Hindlimb muscle (tissue), 1 donor: ENCODE measurements at places on chromosomes 3 and 15.
A peak's percentile ranks its signal among the peaks of the same experiment; 100 is the strongest.

GRCh38 chr3:16697443-16698147 lies 92.4 kb upstream of the DAZL start:
- DNase-seq = no peak

DNA sequence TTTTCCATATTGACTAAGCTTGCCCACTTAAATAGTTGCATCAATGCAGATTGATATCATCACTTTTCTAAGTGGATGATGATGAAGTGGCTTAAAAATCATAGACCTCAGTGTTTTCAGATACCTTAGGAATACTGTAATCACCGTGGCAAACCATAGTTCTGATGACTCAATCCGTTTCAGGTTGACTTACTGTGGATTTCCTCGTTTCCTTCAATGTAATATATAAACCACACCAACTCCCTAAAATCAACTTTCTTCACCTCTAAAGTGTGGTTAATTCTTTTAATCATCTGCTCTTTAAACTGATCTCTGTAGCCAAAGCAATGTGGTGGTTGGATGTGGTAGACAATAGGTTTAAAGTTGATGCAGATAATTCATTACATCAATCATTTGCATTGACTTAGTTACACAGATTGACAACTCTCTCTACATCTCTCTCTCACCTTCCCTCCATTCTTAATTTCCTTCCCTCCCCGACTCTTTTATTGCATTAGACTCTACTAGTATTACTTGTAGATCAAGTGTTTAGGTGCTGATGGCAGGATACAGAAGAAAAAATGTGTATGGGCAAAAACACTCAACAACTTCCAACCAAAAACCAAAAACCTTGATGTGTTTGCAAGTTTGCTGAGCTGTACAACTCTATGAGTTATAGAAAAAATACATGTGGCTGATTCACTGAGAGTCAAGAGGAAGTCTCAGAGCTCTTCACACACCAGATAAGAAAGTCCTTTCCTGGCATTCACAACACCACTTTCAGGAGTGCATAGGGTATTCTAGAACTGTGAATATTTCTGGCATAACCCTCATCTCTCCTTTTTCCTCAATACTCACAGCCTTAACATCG lies 243.5 kb downstream of the NFKBIZ start:
- no peak for DNase-seq

DNA sequence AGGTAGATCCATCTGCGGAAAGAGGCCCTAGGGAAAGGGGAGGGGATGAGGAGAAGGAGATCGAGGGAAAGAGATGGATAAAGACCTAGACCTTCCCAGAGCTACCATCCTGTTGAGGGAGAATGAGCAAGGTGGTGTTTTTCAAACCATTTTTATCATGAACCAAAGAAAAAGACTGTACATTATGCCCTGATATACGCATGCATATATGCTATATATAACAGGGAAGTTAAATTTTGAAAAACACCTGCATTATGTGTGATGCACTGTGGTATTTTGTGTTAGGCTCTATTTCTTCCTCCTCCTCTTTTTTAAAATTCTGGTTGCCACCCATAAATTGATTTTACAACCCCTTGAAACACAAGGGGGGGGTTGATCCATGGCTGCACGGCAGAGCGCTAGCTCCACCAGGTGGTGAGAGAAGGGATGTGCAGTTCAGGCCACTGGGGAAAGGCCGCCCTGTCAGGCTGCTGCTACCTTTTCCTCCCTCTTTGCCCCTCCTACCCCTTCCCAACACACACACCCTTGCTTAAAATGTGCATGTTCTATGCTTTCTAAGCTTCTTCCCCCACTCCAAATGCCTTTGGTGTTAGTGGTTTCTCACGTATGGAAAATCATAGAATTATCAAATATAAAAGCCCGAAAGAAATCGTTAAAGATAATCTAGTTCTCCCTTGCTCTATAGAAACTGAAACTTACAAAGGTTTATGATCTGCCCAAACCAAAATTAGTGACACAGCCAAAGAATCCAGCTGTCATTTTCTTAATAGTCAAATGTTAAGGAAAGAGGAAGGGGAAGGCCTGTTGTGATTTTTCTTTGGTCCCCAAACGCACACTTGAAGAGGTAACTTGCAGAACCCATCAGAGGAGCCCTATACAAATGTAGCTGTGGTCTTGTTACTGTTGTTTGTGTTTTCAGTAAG lies 262.0 kb upstream of the UMPS start:
- peak; percentile 43 for DNase-seq

GRCh38 chr3:183825456-183826161 lies at the start of gene MAP6D1:
Gene MAP6D1 (minus strand): TSS chr3:183825577. CDS start chr3:183825547, 30 bp downstream.
- peak; percentile 46 for DNase-seq

GRCh38 chr15:89200182-89200581 lies 21.2 kb downstream of the RLBP1 start:
- DNase-seq = no peak

- no peak for DNase-seq
Observed at GRCh38 chr3:108847187-108847586, 24.6 kb downstream of the TRAT1 start.

GRCh38 chr15:70277556-70277955 lies 179.8 kb upstream of the TLE3 start:
- DNase-seq = no peak

DNA sequence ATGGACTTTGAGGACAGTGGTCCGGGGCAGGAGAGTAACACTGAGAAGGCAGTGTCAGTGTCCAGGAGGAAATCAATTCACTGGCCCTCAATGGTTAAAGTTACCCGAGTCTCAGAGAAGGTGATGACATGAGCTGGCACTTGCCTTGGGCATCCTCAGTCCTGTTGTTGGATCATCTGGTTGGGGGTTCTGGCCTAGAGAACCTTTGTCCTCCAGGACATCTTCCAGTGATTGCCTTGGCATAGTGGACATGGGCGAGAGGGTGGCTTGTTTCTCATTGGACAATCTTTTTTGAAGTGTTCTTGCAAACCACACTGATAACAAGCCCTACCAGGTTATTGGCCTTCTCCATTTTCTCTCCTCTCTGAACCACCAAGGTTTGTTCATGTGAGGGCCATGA lies 83.4 kb upstream of the TERB2 start:
- no peak for DNase-seq

- no peak for DNase-seq
Observed at GRCh38 chr15:70008697-70009290, 88.9 kb downstream of the TLE3 start.

GRCh38 chr3:50588759-50589433 lies 19.6 kb downstream of the HEMK1 start:
- no peak for DNase-seq

- no peak for DNase-seq
Observed at GRCh38 chr15:79938143-79938542, 32.9 kb downstream of the BCL2A1 start.

DNA sequence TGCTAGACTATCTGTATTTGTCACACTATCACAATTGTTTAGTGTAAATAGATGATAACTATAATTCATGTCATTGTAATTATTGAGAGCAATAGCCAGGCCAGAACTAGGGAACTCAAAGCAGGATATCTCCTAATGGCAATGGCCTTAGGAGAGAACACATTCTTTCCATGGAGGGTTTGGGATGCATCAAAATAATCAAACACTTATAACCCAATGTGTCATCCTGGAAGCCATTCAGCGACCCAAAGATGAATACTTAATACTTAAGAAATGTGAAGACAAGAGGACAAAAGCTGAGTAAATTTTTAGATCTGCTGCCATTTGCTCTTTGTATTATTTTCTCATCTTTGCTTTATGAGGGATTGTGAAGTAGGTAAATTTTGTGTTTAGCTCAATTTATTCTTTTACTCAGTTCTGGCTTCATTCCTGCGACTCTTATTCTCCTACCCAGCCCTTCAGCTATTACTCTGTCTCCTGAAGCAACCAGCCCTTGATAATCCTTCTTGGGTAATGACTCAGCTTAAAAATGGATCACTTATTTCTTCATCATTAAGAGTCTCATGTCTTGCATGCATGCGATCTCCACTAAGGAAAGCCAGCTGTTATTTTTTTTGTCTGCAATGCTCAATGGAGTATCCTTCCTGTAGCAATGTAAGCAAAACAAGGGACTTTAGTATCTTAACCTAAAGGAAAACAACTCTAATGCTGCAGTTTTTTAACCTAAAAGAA lies 2.0 kb downstream of the OR4F15 start:
- DNase-seq = no peak

GRCh38 chr15:40830884-40831283 lies 2.4 kb upstream of the PPP1R14D start:
- no peak for DNase-seq

- DNase-seq = no peak
Observed at GRCh38 chr3:46576386-46576785, 10.3 kb upstream of the LRRC2 start.

DNA sequence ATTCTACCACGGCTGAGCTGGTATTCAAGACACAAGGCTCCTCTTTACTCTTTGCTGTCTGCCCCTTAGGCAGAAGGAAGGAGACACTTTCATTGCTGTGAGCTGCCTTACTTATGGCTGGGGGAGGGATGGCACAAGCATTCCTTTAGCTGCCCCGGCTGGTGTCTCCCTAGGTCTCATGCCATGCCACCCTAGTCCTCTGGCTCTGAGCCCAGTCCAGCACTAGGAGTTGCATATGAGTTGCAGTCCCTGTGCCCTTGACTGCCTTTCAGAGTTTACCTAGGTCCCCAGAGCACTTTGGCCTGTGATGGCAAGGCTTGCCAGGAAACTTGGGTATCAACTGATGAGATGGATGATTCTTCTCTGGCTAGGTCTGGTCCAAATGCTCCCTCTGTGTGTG lies 296.4 kb downstream of the RBMS3 start:
- no peak for DNase-seq

DNA sequence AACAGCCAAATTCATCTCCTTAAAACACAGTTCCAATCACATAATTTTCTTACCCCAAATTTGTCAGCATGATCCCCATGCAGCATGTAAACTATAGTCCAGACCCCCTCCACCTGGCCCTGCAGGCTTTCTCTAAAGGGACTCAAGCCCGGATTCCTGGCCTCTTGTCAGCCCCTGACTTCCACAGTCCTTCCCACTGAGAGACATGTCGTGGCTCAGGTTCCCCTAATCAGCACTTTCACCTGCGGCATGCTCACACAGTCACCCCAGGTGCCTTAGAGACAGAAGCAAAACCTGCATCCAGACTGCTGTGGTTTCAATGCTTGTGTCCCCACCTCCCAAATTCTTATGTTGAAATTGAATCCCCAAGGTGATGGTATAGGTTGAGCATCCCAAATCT lies 372.7 kb upstream of the ATP10A start:
- no peak for DNase-seq

DNA sequence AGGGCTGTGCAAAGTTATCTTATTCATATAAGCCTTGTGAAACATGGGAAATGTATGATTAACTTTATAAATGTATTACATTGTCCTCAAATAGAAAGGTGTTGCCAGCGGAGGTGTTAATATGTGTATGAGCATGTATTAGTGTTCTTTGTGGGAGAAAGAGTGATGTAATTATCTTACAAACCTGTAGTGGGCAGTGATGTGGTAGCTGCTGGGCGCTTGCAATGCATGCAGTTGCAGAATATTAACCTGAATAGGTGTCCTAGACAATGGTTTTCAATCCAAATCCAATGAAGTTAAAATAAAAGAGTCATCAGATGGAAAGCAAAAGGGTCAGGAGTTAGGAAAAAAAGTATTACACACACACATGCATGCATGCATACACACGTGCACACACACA lies 881.3 kb upstream of the CADM2 start:
- DNase-seq = no peak

- no peak for DNase-seq
Observed at GRCh38 chr15:36982430-36982829, 117.9 kb downstream of the MEIS2 start.

GRCh38 chr3:161405836-161406235 lies 34.5 kb upstream of the SPTSSB start:
- no peak for DNase-seq

DNA sequence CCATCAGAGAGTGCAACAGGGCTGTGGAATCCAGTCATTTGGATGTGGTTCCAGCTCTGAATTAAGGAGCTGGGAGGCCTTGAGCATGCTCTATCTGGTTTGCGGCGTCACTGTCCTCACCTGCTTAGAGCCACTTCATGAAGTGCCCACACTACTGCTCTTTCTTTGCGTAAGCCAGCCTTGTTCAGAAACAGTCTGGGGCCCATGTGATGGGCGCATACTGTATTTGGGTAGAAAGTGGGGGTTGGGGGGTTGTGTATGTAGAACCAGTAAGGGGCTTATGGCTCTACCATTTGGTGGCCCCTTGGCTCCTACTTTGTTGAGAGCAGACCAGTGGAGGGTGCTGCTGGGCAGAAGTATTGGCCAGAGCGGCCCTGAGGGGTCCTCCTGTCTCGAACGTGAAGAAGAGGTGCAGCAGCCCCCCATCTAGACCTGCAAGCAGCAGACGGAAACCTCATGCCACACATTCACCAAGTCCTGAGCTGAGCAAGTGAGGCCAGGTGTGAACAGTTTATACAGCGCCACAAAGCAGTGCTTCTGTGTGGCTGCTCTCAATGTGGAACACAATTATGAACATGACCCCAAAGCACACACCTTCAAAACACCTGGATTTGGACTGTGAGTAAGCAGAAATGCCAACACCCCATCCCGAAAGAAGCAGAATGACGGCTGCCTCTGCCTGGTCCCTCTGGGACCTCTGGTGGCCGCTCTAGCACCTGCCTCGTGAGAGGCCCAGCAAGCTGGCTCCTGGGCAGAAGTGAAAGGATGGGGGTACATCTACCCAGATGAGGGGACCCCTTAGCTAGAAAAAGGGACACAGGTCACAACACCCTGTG lies 26.6 kb downstream of the SRPRB start:
- no peak for DNase-seq
